NCI-H748 treated with DMSO at 0.1 percent for 48 hours (cell line): ENCODE measurements at places on chromosomes 7 and 10.

DNA sequence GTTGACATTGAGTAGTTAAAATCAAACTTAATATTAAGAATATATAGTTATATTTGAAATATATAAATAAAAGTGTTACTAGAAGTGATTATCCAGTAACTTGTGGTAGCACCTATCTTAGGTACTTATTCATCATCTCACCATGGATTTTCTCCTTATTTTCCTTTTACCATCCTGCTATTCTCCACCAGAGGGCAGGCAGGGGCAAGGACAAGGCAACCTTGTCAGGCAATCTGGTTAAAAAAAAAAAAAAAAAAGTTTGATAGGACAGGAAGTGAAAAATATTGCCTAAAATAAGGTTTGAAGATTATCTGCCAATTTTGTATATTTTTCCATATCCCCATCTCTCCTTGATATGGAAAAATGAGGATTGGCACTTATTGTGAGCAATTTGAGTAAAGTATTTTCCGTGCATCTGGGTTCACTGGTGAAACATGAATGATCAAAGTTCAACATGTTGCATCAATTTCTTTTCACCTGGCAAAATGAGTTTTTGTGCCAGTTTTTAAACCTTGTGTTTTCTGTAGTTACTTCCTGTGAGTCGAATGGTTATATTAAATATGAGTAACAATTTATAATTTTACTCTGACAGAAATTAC, 256.7 kb downstream of the AGMO start:
- DNase-seq, result peak; percentile 21

DNA sequence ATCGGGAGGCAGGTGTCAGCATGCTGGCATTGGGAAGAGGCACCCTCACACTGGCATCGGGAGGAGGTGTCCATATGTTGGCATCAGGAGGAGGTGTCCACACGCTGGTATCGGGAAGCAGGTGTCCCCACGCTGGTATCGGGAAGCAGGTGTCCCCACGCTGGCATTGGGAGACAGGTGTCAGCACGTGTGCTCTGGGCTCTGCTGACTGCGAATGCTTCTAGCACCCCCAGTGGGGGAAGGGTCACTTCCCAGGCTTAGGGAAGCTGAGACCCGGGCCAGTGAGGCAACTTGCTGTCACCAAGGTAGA, 92.5 kb upstream of the IKZF1 start:
- DNase-seq, result no peak

GRCh38 chr10:88413412-88413811, 169.7 kb downstream of the RNLS start:
- no peak for DNase-seq

- peak; percentile 1 for DNase-seq
Measured at GRCh38 chr10:62492012-62492869, 118.1 kb downstream of the ZNF365 start.

GRCh38 chr7:38506756-38507155, 124.4 kb downstream of the AMPH start:
- no peak for DNase-seq

- DNase-seq, result no peak
Measured at GRCh38 chr7:71784180-71784579, 628.0 kb downstream of the CALN1 start.

GRCh38 chr10:5317547-5318107, 47.1 kb upstream of the UCN3 start:
- no peak for DNase-seq

- no peak for DNase-seq
Measured at GRCh38 chr10:12221323-12222298, 25.6 kb downstream of the CDC123 start.

DNA sequence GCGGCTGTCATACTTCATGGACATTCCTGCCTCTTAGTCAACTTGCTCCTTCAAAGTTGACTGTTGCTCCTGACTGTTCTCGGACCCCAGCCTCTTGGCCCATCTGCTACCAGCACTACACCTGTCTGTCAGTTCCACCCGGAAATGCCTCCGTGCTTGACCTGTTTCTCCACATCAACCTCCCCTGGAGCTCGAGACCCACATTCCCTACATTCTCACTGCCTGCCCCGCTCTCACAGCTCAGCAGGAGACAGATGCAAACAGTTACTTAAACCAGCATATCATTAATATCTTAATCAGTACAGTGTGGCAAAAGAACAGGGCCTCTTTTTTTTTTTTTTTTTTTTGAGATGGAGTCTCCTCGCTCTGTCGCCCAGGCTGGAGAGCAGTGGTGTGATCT, 174.3 kb downstream of the NRP1 start:
- DNase-seq, result no peak
